Activated CD4-positive, alpha-beta T cell treated with anti-CD3 and anti-CD28 coated beads for 4 hours (primary cell): ENCODE measurements at places on chromosomes 7 and 10.

DNA sequence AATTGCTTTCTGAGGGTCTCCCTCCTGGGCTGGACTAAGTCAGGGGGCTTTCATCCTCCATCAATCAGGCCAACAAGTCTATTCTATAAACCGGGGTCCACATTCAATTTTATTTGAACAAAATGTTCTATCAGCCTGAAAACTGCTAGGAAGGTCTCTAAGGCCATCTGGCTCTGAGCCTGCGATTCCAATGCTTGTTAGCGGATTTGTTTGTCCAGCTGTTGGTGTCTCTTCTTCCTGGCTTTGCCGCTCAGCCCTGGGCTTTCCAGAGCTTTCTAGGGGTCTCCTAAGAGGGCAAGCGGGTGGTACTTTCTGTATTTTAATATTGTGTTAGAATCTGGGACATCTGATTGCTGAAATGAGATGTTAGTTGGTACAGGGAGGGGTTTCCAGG, 136.7 kb downstream of the VIPR2 start:
- no peak for DNase-seq

DNA sequence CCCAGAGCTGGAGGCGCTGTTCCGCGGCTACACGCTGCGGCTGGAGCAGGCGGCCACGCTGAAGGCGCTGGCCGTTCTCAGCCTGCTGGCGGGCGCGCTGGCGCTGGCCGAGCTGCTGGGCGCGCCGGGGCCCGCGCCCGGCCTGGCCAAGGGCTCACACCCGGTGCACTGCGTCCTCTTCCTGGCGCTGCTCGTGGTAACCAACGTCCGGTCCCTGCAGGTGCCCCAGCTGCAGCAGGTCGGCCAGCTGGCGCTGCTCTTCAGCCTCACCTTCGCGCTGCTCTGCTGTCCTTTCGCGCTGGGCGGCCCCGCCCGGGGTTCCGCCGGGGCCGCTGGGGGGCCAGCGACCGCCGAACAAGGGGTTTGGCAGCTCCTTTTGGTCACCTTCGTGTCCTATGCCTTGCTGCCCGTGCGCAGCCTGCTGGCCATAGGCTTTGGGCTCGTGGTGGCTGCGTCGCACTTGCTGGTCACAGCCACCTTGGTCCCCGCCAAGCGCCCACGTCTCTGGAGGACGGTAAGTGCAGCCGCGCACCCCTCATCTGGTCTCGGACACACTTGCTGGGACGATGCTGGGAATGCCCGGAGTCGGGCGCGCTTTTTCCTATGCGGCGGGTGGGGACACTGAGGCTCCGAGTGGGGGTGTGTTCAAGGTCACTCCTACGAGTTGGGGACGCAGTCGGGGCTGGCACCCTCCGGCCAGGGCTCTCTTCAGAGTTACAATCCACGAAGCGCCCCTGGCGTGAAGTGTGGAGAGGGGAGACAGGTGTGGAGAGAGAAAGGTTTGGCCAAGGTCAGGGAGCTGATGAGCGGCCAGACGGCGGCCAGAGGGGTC, 717 bp downstream of the ADCY1 start:
- DNase-seq: no peak

DNA sequence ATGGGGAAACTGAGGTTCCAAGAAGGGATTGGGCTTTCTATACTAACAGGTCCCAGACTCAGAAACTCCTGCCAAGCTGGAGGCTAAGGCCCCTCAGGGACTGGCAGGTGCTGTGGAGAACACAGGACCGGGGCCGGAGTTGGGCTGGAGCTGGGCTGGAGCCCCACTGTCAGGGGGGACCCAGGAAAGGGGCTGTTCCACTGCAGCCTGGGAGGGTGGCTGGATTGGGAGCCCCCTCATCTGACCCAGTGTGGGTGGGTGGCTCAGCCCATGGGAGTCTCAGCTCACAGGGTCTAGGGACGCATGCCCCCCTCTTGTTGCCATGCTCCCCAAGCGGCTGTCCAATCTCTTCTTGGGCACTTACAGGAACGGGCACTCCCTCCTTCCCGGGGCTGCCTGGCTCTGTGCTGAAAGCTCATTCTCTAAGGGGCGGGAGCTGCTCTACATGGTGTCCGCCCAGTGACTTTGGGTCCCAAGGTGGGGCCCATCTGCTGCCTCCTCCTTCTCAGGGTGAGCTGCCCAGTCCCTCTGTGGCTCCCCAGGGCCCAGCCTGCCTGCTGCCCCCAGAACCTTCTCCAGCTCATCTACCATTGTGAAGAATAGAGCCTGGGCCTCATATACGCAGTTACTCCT, 126.5 kb downstream of the MYL10 start:
- DNase-seq: no peak

- DNase-seq: no peak
These were observed 72.5 kb downstream of the C10orf143 start for GRCh38 chr10:130038019-130038555.

- no peak for DNase-seq
These were observed 8.4 kb downstream of the FAM237B start for GRCh38 chr7:90312745-90313144.

DNA sequence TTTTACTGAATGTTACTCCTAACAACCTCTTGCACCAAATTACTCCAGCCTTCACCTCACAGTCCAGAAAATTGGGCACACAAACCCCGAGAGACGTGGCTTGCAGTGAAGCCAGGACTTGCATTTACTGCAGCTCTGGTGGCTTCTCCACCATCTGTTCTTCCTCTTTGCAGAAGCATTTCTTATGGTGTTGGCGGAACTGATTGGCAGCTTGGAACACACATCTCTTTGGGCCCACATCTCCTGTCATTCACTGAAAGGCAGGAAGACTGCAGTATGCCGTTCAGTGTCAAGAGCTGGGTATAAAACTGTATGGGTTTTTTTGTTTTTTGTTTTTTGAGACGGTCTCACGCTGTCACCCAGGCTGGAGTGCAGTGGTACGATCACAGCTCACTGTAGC, 38.3 kb upstream of the PRKAR1B start:
- DNase-seq: no peak

GRCh38 chr7:17802056-17802455, 138.2 kb downstream of the SNX13 start:
- no peak for DNase-seq

GRCh38 chr10:43701295-43701694, 52.6 kb upstream of the ZNF32 start:
- DNase-seq: no peak

- DNase-seq: no peak
These were observed 73.7 kb upstream of the ODAD2 start for GRCh38 chr10:28072573-28072972.

- DNase-seq: no peak
These were observed 271.6 kb downstream of the RPS24 start for GRCh38 chr10:78305311-78305710.

DNA sequence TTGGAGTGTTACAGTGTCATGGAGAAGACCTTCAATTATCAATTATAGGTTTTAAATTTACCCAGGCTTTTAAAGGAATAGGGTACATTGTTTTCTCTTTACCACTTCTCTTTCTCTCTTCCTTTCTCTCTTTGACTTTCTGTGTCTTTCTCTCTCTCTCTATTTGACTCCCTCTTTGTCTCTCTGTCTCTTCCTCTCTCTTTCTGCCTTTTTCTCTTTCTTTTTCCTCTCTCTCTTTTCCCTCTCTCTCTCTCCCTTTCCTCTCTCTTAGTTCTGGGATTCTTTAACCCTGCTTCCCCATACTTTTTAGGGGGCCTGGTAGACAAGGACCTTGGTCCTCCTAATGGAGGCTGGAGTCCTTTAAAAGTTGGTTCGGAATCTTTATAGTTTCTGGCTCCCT, 15.9 kb upstream of the GHITM start:
- DNase-seq: no peak

DNA sequence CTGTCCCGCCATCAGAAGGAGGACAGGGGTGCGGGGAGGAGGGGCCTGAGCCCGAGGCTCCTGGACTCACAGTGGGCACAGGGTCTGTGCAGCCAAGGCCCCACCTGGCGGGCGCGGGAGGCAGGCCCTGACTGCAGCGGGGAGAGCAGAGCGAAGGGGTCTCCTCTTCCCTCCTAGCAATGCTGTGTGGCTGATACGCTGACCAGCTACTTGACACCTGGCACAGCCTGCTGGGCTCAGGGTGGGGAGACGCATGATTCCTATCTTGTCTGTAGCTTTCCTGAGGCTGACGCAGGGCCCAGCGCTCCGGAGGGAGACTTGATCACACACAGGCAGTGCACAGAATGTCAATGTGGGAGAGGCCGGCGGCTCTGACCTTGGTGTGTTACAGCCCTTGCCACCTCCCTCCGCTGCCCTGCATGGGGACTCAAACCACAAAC, 174.9 kb downstream of the ELFN1 start:
- no peak for DNase-seq

- no peak for DNase-seq
These were observed 193.8 kb downstream of the LRRTM3 start for GRCh38 chr10:67119651-67120050.

GRCh38 chr7:8125680-8126444, 136.1 kb downstream of the ICA1 start:
- DNase-seq: peak; percentile 66

- DNase-seq: no peak
These were observed 19.2 kb upstream of the GRID1 start for GRCh38 chr10:86385806-86386205.

DNA sequence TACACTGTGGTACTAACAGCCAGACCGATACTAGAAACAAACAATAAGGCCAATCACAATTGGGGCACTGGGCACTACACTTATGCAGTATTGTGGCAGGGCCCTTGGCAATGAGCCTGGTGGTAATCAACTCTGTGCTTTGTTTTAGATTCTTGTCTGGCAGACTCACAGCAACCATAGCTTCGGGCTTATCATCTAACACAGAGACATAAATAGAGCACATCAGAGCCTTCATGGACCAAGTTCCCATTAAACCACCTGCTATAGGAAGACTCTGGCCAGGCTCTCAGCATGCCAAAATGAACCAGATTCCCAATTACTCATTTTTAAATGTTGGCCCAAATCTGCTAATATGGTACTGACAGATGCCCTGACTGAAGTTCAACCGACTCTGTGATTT, 218.6 kb downstream of the DGKI start:
- no peak for DNase-seq

- DNase-seq: no peak
These were observed 226.1 kb downstream of the GLRX3 start for GRCh38 chr10:130362308-130362761.

DNA sequence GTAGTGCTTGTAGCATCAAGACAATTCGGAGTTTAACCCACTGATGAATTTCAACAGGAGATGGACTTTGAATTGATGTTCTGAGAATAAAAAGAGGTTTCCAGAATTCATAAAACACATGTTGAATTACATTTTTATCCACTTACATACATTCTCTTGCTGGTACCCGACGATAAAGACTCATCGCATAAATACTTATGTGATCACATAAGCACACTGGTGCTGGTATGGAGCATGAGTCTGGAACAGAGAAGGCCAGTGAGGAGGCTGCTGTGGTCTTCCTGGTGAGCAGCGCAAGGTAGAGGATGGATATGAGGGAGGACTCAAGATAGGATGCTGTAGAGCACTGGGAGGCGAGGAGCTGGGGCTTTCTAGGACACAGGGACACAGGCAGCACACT, 109.0 kb downstream of the RNF216 start:
- no peak for DNase-seq

- peak; percentile 12 for DNase-seq
These were observed 37.0 kb downstream of the RBM20 start for GRCh38 chr10:110681023-110681681.

DNA sequence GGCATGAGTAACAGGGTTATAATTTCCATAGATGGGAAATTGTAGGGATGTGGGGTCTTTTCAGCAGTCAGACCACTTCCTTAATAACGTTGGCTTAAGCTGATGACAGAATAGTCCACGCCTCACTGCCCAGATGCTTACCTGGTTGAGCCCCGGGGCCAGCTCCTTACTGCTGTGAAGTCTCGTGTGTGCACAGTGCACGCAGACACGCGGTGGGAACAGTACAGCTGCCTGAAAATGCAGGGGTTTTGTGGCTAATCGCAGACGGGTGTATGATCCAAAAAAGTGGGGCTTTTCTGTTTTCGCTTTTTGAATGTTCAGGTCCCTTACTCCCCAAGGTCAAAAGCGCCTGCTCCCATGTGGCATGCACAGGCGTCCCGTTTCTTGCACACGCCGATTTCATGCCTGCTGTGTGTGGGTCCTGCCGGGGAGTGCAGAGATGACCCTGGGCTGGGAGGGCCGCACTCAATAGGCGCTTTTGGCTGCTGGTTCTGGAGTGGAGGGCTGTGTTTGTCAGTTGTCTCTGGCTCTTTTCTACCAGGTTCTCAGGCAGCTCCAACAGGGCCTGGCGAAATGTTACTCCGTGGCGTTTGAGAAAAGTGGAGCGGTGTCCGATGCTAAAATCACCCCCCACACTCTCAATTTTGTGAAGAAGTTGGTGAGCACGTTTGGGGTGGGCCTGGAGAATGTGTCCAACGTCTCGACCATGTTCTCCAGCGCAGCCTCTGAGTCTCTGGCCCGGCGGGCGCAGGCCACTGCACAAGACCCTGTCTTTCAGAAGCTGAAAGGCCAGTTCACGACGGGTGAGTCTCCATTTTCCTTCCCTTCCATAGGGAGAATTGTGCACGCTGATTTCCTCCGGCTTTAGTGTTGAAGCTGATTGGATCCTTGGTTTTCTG, 116.0 kb downstream of the TRRAP start:
- DNase-seq: no peak

GRCh38 chr7:102205915-102206314, 80.8 kb upstream of the SH2B2 start:
- no peak for DNase-seq

DNA sequence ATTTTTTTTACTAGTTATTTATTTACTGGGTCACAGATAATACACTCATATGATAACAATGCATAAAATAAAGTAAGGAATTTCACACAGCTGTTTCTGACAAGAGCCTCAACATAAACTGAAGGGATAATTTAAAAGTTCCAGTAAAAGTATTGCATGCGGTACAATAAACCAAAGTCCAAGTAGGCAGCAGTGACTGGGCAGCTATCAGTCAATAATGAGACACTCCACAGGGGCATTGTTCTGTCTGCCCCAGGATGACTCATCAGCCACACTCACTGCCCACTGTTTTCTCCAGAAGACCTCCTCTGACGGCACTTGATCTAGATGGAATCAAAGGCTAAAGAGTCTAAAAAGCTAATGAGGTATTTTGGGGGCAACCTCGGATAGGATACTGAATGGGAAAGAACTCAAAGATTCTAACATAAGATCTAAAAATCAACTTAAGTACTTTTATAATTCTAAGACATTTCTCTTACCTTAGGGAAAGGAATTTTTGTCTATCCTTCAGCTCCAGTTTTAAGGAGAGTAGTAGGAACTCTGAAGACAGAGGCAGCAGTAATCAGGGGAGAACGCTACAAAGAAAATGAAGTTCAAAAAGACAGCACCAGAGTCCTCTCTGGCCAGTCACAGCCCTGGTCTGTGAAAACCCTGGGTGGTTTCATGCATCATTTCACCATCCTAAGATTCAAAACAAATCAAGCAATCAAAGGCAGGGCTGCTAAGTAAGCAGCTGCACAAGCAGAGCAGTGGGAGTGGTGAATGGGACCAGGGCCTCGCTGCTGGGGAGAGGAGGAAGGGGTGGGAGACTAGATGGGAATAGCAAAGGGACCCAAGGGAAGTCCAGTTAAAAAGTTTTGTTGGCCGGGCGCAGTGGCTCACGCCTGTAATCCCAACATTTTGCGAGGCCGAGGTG, 175.1 kb downstream of the AVL9 start:
- no peak for DNase-seq

GRCh38 chr7:44914992-44915607, 29.8 kb upstream of the PURB start:
- DNase-seq: peak; percentile 63

GRCh38 chr7:15086131-15086611, 183.6 kb upstream of the DGKB start:
- DNase-seq: no peak
